Fibroblast of villous mesenchyme (primary cell): ENCODE measurements at places on chromosomes 5 and 9. TPM values are rescaled to one million over a fixed set of nuclear protein-coding genes. Genes with fewer than 3 reads are reported as not detected.

DNA sequence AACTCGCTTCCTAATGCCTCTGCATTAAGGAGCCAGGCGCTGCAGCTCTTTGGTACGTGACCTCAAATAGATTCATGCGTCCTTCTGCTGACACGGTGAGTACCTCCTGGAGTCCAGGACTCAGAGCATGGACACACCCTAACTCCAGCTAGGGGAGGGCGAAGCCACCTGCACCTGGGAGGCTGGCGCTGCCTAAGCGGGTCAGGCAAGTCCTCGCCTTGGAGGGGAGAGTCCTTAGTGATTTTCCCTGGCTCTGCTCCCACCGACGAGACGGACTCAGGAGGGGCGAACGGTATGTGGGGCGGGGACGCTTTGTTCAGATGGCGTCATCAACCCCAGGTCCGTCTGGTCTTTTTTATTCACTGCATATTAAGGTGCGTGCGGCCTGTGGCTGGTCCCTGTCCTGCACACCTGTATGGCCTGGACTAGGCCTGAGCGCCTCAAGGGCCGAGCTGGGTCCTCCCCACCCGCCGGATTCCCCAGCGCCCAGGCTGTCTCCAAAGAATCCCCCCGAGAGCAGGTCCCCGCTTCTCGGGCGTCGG, 50.3 kb downstream of the NSUN2 start:
- no peak for DNase-seq

GRCh38 chr9:74697535-74697934, 190.2 kb downstream of the TRPM6 start:
- DNase-seq: no peak

DNA sequence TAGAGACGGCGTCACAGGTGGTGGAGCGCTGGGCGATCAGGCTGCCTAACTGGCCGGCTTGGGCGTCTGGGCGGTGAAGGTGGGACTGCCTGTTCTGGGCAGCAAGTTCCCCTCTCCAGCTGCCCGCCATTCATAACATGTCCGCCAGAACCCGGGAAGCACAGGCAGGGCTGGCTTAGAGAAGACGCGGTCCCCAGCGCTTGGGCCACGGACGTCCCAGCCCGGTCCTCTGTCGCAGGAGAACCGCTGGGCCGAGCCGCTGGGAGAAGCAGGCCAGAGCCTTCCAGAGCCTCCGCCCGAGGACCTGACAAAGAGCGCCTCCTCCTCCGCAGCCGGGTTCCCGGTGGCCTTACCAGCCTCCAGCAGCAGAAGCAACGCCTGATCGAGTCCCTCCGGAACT, 15.2 kb upstream of the HAND1 start:
- no peak for DNase-seq

DNA sequence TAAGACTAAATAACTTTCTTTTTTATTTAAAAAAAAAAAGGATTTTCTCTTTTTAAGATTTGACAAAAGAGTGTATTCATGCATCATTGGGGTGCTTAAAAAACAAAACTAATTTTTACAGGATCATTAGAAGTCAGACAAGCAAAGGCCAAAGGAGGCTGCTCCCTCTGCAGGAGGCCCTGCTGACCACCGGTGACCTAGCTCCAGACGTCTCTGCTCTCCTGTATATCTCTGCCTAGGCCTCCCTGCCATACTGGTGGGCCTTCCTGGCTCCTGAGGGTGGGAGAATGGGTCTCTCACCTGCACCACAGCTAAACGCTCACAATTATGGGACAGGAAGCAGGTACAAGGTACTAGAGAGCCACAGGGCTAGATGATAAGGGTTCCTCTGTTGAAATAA, 36.6 kb downstream of the CSF2 start:
- no peak for DNase-seq

DNA sequence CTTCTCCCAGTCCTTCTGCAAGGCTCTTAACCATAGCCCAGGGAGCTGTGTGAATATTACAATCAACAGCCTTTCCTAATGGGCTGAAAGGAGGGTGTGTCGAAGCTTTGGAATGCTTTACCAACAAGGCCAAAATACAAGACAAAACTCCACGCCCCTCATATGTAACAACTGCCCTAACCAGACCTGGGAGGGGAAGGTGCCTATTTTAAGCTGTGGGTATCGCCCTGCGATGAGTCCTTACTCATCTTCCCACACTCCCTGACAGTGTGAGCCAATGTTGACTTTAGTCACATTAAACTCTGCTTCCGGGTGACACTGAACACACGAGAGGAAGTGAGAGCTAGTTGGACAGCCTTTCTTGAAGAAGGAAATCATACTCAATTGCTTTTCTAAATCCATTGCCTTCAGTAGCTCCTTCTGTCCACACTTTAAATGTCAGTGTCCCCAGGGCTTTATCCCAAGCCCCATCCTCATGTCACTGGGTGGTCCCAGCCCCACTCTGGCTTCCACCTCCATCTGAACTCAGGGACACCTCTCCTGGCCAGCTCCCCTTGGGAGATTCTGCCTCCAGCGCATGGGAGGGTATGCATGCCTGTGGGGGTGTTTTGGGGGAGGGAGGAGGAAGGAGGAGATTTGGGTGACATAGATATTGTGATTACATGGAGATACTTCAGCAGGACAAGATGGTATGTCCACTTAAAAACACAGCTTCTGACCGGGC, 6.5 kb upstream of the TBC1D9B start:
- peak; percentile 29 for DNase-seq

- no peak for DNase-seq
Measured at GRCh38 chr5:116038817-116039216, 6.5 kb downstream of the ARL14EPL start.

The PRDM9 gene
- total RNA-seq: not detected in 2 replicates

DNA sequence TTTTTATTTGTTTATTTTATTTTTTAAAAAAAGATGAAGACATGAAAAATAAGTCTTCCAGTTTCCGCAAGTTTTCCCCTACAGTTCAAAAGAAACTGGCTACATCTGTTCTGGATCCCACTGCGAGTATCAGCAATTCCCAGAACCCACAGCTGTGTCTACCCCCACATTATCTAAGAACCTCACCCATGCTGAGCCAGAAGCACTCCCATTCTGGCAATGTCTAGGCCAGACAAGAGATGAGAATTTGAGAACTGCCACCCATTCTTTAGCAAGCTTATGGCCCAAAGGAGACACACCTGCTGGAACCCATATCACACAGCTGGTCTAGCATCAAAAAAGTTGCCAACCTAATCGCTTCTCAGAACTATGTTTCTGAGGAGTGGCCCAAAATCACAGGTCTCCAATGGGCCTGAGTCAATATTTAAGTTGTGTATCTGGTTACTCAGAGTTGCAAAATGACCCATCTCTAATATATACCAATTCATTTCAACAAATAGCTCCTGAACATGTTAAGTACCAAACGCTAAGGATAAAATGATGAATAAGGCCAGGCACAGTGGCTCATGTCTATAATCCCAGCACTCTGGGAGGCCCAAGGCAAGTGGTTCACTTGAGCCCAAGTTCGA, 27.1 kb downstream of the MTMR12 start:
- DNase-seq: no peak

The OR1J2 gene
- 0.32 and 0.43 TPM in 2 replicates for total RNA-seq

GRCh38 chr9:20244271-20244670, 378.0 kb downstream of the MLLT3 start:
- no peak for DNase-seq

GRCh38 chr9:70410368-70410767, 4.1 kb downstream of the KLF9 start:
- peak; percentile 68 for DNase-seq

DNA sequence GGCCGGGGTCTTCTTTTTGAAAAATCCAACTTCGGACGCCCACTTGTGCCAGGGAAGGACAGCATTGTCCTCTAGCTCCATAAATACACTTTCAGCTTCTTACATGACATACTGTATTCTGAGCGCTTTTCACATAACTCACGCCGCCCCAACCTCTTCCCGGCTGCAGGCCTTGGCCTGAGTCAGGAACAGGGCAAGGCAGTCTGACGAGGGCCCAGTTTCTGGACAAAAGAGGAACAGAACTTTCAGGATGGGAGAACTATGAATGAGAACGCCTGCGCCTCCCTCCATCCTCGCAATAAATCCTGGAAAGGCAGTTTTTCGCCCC, 650 bp downstream of the DCTN4 start:
- DNase-seq: no peak

DNA sequence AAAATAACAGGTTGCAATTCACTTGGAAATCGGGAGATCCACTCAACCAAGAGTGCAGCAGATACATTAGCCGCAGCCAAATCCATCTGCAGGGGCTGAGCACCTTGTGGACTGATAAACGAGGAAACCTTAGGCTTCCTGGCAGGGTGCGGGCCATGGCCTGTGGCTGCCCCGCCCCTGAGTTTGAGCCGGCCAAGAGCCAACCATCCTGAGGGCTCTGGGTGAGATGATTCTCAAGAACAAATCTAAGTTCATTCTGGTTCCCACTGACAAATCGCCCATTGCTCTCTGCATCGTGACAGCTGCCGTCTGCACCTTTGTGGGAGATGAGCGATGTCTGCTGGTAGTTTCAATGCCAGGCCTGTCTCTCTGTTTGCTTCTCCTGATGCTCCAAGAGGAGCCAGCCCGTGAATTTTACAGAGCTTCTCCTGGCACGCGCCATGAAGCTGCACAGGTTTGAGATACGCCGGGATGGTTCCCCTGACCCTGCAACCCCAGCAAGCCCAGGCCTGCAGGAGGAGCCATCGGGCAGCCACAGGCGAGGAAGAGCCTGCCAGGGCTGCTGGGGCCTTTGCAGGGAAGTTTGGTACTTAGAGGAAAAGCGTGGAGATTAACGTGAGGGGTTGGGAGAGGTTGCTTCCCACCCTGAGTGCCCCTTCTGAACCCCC, 154.0 kb downstream of the OLFM1 start:
- DNase-seq: no peak

GRCh38 chr9:18452276-18452675, 21.7 kb upstream of the ADAMTSL1 start:
- DNase-seq: no peak

GRCh38 chr5:96823900-96824380, 16.2 kb upstream of the ERAP1 start:
- peak; percentile 67 for DNase-seq

- DNase-seq: no peak
Measured at GRCh38 chr5:157558681-157559080, 16.9 kb downstream of the ADAM19 start.

The PLGRKT gene
- total RNA-seq: 17.7 and 20.3 TPM in 2 replicates

DNA sequence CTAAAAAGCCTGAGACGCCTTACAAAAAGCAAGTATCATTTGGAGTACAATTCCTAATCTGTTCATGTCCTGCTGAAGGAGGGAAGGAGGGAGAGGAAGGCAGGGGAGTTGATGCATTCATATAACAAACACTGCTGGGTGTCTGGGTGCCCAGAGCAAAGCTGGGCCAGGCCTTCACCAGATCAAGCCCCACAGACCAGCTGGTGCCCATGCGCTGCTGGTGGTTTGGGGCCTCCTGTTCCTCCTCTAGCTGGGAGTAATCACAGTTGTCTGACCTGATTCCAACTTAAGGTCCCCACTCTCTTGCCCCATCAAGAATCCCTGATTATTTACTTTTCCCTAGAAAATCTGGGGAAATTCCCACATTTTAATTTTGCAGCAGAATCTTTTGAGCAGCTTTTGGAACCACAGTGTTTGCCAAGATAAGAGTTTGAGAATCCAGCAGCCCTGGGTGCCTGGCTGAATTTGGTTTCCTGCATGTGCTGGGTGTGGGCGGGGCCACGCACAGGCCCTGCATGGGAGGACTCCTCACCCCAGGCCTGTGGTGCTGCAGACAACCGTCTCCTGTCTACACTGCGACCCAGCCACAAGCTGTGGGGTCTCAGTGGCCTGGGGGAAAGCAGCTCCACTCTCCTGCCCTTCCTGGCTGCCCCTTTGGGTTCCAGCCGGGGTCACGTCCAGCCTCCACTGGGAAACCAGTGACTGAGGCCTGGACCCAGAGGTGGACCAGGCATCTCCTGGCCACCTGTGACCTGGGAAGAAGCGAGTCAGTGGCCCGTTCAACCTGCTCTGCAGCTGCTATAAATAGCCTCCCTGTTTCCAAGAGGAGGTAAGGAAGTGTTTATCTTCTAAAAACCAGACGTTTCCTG, 47.5 kb downstream of the NEURL1B start:
- no peak for DNase-seq

GRCh38 chr5:103849934-103850333, 287.3 kb upstream of the NUDT12 start:
- peak; percentile 51 for DNase-seq

The PCDHGC5 gene
- total RNA-seq: 2.6 TPM in 2 replicates

DNA sequence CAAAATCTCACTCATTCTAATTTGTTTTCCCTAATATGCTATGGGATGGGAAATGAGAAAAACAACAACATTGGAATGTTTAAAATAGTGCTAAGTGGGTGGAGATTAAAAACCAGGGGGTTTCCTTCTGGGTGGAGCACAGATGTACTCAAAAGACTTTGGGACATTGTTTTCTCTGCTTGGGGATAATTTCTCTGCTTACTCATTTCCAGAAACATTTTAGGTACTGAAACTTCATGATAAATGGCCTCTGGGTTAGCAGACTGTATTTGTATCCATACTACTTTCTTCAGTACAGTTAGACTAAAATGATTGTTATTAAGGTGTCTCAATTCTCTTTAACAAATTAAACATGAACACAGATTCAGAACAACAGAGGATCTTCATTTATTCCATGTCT, 17.4 kb downstream of the ELOVL7 start:
- DNase-seq: no peak

GRCh38 chr5:1751864-1752822, 47.5 kb downstream of the MRPL36 start:
- DNase-seq: no peak

- no peak for DNase-seq
Measured at GRCh38 chr5:177601126-177601525, 1.2 kb downstream of the B4GALT7 start.

DNA sequence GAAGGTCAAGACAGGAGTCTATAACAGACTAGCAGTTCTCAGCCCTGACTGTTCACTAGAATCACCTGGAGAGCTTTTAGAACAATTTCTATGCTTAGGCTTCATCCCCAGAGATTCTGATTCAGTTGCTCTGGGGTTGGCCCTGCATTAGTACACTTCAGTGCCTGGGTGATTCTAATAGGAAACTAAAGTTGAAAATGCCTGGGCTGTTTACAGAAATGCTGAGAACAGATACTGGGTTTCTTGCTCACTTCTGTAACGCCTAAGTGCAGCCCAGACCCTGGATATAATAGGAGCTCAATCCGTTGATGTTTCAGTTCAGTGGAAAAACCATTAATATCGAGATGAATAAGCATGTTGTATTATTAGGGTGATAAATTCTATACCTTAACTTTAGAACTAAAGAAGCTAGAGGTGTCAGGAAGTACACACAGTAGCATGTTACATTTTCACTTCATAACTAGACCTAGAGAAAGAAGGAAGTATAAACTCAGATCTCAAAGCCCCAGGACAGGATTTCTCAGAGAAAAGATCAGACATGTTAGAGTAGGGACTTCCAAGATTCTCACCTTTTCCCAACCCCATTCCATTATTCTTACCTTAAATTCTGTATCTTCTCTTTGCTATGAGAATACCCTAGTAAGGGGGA, 20.4 kb downstream of the HAVCR2 start:
- DNase-seq: no peak
